ENCODE measurements at places on chromosomes 5 and 9.

DNA sequence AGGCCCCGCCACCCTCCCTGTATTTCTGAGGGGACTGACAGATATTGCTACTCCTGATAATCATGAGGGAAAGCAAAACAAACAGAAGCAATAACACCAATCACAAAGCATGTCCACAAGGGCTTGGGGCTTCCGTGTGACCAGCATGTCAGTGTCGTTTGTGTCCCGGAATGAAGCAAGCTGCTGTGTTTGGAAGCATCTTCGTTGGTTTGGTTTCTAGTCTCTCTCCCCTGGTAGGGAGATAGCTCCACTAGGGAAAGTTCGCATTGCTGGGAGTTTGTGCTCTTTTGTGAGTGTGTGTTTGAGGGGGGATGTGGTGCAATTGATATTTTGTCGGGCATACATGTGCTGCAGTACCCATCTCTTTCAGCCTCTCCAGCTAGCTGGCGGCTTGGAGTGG lies 1.4 kb downstream of the GRIA1 start:
- DNase-seq = no peak

DNA sequence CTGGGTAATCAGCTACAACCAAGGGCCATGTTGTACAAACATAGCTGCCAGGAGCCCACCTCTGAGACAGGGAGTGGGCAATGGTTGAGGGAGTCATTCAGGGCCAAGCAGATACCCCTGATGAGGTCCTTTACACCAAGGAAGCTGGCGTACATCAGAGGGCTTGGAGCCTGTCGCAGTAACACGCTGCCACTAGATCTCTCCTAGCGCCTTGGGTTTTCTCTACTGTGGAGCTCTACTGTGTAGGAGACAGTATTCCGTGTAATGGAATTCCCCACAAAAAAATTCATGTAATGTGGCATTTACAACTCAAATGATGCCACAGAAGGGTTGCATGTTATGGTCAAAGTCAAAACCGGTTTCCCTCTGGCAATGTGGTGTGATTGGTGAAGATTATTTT lies 41.4 kb upstream of the CRB2 start:
- DNase-seq = no peak

DNA sequence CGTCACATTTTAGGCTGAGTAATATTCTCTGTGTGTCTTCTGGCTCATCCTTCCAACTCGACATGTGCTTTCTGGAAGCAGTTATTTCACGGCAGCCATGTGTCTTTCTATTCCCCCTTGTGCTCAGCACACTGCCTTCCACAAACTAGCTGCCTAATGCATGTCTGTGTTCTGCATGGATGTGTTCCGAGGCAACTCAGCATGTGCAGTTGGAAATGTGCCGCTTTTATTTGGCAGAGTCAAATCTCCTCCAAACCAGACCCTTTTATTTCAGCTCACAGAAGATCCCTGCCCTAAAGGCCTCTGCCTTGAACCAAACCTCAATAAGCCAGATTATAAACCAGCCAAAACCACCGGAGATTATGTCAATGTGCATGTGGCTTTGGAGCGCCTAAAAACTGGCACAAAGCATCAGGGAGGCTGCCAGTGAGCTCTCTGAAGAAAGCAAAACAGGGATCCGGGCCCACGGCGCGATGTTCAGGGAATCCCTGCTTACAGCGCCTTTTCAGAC lies 360.2 kb downstream of the DEPDC1B start:
- no peak for DNase-seq

- DNase-seq = peak; percentile 21
Observed at GRCh38 chr5:92518318-92518904, 1062.6 kb downstream of the NR2F1-AS1 start.

- DNase-seq = no peak
Observed at GRCh38 chr5:177552839-177553455, 1.4 kb downstream of the FAM193B start.

GRCh38 chr5:119367502-119368237 lies 11.9 kb downstream of the TNFAIP8 start:
- DNase-seq = peak; percentile 25

- DNase-seq = no peak
Observed at GRCh38 chr5:36153298-36153677, 1.4 kb downstream of the SKP2 start.

- no peak for DNase-seq
Observed at GRCh38 chr9:35078066-35078465, 1.7 kb downstream of the FANCG start.

GRCh38 chr5:32531885-32532520 lies 53.4 kb upstream of the SUB1 start:
- peak; percentile 77 for DNase-seq

- DNase-seq = no peak
Observed at GRCh38 chr9:8012986-8013385, 213.4 kb upstream of the DMAC1 start.

DNA sequence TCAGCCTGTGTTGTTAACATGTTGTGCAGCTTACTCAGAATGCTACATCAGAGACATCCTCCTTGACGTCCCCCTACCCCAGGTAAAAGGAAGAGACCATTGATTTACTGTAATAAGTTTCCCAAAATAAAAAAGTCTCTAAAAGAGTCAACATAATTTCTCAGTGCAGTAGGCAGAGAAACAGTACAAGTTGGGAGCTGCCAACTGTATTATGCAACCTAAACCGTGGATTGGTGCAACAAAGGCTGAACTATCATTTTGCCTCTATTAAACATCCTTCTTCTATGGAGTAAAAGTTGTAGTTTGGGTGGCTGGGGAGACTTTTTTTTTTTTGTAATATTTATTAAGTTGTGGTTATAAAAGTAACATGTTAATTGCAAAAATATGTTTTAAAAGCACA lies 208.0 kb downstream of the NR3C1 start:
- no peak for DNase-seq

- peak; percentile 52 for DNase-seq
Observed at GRCh38 chr9:129617167-129617566, 3.7 kb downstream of the C9orf50 start.

DNA sequence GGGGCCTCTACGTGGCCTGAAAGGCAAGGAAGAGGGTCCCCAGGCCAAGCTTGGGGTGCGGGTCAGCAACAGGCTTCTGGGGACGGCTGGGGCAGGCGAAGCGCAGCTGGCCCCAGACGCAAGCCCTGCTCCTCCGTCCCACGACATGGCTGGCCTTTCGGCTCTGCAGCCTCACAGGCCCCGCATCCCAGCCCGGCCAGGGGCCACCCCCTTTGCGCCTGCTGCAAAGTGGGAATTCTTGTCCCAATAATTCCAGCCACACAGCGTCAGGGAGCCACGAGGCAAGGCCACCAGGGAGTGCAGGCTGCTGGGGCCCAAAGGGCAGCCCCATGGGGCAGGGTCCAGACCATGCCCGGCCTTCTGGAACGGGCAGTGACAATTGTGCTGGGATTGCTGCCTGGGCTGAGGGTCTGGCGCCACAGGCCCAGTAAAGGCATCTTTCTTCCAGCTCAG lies 1.1 kb upstream of the ENTPD2 start:
- DNase-seq = no peak

DNA sequence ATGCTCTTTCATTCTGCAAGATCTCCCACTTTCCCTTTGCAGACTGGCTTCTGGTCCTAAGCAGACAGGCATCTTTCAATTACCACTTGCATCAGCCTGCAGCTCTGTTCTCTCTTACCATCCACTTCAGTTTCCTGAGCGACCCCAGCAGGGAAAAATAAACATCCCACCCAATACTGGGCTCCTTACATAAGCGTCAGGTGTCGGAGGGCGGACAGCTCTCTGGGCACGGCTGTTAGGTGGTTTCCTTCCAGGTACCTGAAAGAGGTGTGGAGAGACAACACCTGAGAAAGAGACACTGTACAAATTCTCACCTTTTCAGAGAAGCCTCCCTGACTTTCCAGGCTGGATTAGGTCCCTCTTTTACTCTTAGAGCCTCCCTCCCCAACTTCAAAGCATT lies 145.1 kb upstream of the PANK3 start:
- DNase-seq = no peak

- no peak for DNase-seq
Observed at GRCh38 chr5:157477814-157478494, 17.9 kb downstream of the NIPAL4 start.

DNA sequence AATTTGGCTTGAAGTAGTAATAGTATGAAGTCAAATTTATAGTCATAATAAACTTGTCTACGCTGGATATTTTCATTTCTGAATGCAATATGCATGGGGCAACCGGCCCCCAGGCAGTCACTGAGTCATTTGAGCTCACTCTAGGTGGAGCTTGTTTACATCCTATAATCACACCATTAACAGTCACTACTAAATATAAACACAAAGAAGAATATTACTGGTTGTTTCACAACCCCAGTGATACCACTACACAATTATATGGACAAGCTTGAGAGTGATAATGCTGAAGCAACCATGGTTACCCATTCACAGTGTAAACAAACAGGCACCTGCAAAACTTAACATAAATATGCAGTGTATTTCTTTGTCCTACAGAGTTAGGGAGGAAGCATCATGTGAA lies 68.7 kb downstream of the MARCHF3 start:
- no peak for DNase-seq

DNA sequence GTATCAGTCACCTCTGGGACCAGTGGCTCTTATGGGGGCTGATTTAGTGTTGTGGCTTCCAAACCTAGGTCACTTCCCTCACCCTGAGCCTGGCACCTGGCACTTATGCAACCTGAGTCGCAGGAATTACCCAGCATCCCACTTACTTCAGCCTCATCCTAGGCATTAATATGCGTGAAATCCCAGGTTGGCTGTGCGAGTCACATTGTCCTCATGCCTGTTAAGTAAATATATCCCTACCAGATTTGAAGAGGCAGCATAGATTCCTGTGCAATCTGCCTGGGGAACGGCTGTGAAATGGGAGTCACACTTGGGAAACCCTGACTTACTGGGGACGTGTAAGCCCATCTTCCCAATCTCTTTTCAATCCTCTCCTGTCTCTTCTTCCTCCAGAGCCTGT lies 42.7 kb upstream of the AKNA start:
- DNase-seq = no peak

- no peak for DNase-seq
Observed at GRCh38 chr5:3590967-3591900, 4.4 kb upstream of the IRX1 start.

All from activated CD4-positive, alpha-beta T cell treated with anti-CD3 and anti-CD28 coated beads for 36 hours (primary cell).